ENCODE measurements at places on chromosomes 16 and 17.

DNA sequence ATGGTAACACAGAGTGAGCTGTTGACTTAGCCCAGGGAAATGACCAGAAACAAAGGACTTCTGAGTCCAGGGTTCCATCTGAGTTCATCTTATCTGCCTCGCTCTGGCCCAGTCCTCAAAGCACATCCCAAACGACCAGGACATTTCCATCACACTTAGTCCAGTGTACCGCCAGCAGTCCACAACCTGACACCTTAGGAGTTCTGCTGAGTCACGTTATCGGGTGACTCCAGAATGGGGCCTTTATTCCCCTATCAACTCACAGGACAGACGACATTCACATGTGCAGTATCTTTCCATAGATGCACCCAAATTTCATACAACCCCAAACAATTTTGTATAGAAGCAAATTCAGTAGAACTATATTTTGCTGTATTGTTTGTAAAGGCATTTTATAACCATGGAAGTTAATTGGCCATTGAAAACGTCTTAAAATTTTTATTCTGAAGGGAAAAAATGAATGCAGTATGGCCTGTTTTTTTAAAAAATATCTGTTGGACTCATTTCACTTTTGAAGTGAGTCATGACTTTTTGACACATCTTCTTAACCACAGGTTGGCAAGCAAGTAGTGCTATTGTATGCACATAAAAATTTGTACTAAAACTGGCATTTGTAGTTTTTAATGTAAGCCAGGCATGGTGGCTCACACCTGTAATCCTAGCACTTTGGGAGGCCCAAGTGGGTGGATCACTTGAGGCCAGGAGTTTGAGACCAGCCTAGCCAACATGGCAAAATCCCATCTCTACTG lies 46.3 kb downstream of the ZNF18 start:
- no peak for DNase-seq

GRCh38 chr16:26491962-26492361 lies 574.8 kb upstream of the C16orf82 start:
- no peak for DNase-seq

DNA sequence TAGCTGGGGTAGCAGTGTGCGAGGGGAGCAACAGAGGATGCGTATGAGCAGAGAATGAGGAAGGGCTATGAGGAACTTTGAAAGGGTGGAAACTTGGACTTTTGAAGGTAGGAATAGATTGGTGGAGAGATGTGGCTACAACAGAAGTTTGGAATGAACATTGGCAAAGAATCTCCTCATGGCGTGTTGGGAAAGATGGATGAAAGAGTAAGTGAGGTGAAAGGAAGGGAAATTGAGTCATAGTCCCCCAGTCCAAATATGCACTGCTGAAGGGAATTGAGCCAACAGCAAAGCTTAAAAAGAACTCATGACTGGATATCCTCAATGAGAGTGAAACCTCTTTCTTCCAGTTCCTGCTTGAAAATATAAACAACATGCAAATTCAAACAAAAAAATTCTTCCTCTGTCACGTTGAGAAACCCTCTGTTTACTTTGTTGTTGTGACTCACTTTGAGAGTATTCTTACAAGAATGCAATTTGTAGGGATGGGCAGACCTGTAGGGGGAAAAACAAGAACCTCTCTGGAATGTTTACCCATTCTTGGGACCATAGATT lies 313.2 kb upstream of the KCNJ16 start:
- peak; percentile 90 for DNase-seq

GRCh38 chr16:71347146-71347545 lies 11.4 kb upstream of the CALB2 start:
- DNase-seq, result no peak

- no peak for DNase-seq
These were observed 26.0 kb downstream of the SNX29 start for GRCh38 chr16:12002447-12003006.

DNA sequence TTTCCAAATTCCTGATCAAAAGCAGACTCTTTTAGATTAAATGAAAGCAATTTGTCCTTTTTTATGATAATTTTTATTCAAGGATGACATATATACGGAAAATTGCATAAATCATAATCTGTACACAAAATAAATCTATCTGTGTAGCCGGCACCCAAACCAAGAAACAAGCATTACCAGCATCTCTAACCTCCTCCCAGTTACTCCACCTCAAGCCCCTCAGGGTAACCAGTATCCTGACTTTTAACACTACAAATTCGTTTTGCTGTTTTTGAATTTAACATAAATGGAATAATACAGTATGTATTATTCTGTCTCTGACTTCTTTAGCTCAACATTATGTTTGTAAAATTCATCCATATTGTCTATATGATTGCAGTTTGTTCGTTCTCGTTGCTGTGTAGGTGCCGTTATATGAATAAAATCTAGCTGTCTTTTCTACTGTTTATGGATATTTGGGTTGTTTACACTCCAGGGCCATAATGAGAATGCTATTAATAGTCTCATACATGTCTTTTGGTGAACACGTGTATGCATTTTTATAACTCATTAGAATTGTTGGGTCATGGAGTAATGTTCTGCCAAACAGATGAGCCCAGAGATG lies 1.0 kb downstream of the TEKT1 start:
- DNase-seq, result no peak
